ENCODE measurements at places on chromosomes 7 and 10. TPM values are rescaled to one million over a fixed set of nuclear protein-coding genes. Genes with fewer than 3 reads are reported as not detected.

CTBP2 gene
- polyA plus RNA-seq: 93.0 TPM

UCN3 gene
- 0.45 TPM for polyA plus RNA-seq

TMEM140 gene
- polyA plus RNA-seq: 30.0 TPM

HECW1 gene
- 6.6 TPM for polyA plus RNA-seq

FAM24A gene
- not detected for polyA plus RNA-seq

DNA sequence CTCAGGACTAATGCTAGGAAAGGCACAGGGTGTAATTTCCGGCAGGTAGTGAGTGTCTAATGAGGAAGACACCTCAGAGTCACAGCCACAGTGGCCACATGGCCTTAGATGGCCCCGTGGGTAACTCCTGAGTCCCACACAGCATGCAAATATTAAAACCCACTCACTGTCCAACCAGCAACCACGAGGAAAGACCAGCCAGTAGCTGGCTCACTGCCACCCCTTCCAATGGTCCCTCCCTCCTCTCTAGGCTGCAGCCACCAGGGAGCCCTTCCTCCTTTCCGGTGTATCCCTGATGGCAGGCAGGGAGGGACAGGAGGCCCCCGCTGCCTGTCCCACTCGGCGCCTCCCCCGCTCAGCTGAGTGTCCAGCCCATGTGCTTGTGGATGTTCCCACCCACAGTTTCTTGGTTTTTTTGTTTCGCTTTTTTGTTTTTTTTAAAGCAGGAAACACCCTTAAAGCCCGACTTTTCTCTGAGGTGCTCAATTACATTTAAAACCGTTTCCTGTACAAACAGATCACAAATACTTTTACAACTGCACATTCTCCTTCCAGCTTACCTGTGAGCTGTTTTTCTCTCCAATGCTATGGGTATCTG, 9.2 kb downstream of the BNIP3 start:
- no peak for DNase-seq

GRCh38 chr7:151060416-151061212, 1.2 kb downstream of the SLC4A2 start:
- no peak for DNase-seq

GRCh38 chr7:13155188-13155587, 467.8 kb downstream of the ARL4A start:
- DNase-seq: no peak

DNA sequence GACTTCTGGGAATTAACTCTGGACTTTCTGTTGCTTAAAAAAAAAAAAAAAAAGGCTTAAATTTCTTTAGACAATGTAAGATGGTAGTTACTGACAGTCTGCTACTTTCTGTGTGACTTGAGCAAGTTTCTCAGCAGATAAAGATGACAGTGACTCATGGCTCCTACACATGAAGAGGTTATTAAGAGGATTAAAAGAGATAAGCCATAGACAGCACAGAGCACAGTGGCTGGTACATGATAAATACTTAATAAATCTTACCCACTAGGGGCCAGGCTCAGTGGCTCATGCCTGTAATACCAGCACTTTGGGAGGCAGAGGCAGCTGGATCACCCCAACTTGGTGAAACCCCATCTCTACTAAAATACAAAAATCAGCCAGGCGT, 174.8 kb downstream of the JAZF1 start:
- no peak for DNase-seq

- DNase-seq: no peak
Measured at GRCh38 chr10:48765039-48765438, 80.4 kb downstream of the WDFY4 start.

GRCh38 chr7:97005183-97006054, at the start of gene DLX6:
TSS of gene DLX6 (plus strand) at chr7:97005553. CDS start at chr7:97005978, 425 bp downstream.
- no peak for DNase-seq

GRCh38 chr7:85111761-85112160, 75.1 kb downstream of the SEMA3D start:
- no peak for DNase-seq

DNA sequence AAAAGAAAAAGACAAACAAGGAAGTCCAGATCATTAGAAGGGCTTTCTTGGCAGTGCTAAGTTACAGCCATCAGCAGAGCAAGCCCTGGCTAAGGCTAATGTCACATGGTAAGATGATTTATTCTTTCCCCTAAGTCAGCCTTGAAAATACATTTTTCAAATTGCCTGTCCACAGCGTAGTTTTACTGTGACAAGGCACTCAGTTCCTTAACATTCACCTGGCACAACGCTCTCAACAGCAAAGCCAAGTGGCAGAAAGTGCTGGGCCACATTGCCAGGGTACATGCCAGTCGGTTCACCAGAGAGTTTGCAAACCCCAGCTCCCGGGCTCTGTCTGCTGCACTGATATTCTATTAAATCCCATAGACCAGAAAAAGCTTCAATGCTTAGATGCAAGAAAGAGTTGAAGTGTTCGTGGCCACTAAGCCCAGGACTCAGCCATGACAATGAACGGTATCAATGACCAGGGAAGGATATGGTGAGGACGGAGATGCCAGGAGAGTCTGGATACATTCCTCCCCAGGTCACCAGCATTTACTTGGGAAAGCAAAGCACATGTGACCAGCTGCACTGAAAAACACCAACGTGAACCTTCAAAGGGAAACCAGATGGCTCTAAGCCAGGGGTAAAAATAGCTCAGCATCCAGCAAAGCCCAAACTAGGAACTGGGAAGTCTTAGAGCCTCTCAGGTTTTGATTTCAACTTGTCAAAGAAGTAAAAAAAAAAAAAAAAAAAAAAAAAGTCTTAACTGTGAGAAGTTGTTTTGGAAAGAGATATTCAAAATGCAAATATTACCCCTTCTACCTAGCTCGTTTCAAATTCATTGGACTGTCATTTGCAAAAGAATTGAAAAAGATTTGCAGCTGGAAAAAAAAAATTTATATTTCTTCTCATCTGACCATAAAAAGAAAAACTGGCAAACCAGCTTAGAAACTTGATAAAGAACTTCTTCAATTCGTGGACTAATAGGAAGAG, 23.9 kb upstream of the MPP7 start:
- no peak for DNase-seq
